ENCODE measurements at places on chromosomes 3 and 15. TPM values are rescaled to one million over a fixed set of nuclear protein-coding genes. Genes with fewer than 3 reads are reported as not detected.

GRCh38 chr3:148331081-148331846 is 366.4 kb upstream of the AGTR1 start:
- no peak for DNase-seq

DNA sequence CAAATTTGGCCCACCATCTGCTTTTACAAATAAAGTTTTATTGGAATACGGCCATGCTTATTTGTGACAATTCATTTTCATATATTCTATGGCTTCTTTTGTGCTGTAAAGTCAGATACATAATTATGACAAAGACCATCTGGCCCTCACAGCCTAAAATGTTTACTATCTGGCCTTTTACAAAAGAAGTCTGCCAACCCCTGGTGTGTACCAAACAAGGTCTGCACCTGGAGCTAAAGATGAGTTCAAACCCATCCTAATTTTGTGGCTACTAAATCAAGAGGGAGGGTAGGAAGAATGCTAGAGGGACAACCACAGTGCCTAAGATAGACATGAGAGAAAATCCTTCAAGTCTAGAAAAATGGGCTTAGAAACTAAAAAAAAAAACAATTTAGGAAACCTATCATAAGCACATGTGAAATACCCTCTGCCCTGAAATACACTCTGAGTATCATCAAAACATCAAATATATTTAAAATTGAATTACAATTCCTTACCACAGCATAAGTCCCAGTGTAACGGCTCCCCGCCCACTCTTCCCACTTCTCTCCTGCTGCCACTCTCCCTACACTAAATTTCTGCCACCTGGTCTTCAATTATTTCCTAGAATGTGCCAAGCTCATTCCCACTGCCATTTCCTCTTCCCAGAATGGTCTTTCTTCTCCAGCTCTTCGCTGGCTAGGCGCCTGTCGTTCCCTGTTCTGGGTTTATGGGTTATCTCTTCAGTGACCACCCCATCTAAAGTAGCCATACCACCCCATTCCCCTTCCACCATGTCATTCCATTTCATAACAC is 950.7 kb upstream of the CFAP20DC start:
- no peak for DNase-seq

- no peak for DNase-seq
Measured at GRCh38 chr15:33256874-33257273, 53.9 kb upstream of the RYR3 start.

Gene GOLGA8J
- total RNA-seq = not detected

DNA sequence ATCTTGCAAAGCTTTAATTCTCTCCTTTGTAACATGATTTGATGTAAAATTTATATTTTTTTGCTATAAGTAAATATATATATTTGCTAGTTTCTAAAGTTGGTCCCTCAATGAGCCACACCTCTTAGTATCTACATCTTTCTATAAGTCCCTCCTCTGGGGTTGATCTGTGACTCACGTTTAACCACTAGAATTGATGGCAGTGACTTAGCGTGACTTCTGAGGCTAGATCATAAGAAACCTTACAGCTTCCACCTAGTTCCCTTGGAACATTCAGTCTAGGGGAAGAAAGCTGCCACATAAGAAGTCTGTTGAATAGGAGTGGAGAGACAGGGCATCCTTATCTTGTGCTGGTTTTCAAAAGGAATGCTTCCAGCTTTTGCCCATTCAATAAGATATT is 56.6 kb upstream of the TNIK start:
- no peak for DNase-seq

All from aorta (tissue), 5 donors.